Gastroesophageal sphincter (tissue), 4 donors: ENCODE measurements at places on chromosomes 11 and 22. TPM values are rescaled to one million over a fixed set of nuclear protein-coding genes. Genes with fewer than 3 reads are reported as not detected.

DNA sequence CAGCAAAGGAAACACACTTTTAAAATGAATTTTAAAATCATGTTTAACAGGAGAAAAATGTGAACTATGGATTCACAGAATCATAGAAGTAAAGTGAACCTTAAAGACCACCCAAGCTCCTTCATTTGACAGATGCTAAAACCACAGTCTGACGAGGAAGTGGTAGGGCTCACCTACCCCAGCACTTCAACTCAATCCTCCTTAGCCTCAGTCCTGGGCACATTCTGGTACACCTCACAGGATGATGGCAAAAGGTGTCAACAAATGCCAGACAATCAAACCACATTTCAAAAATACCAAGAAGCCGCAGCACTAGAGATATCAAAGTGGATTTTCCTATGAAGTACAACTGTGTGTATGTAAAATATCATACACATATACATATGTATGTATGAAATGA, 43.1 kb downstream of the PITPNB start:
- ATAC-seq = no peak

Gene ZFPL1
- 35.2 TPM for total RNA-seq

GRCh38 chr11:16814410-16815046, 76.1 kb downstream of the C11orf58 start:
- ATAC-seq = no peak

Gene OR2AT4
- total RNA-seq = not detected

Gene VWA5A
- total RNA-seq = 22.8 TPM

- ATAC-seq = no peak
Observed at GRCh38 chr11:65981101-65981740, 19.7 kb downstream of the SART1 start.

Gene CATSPERZ
- not detected for total RNA-seq

GRCh38 chr11:93608364-93608763, 53.1 kb upstream of the CEP295 start:
- ATAC-seq = no peak

DNA sequence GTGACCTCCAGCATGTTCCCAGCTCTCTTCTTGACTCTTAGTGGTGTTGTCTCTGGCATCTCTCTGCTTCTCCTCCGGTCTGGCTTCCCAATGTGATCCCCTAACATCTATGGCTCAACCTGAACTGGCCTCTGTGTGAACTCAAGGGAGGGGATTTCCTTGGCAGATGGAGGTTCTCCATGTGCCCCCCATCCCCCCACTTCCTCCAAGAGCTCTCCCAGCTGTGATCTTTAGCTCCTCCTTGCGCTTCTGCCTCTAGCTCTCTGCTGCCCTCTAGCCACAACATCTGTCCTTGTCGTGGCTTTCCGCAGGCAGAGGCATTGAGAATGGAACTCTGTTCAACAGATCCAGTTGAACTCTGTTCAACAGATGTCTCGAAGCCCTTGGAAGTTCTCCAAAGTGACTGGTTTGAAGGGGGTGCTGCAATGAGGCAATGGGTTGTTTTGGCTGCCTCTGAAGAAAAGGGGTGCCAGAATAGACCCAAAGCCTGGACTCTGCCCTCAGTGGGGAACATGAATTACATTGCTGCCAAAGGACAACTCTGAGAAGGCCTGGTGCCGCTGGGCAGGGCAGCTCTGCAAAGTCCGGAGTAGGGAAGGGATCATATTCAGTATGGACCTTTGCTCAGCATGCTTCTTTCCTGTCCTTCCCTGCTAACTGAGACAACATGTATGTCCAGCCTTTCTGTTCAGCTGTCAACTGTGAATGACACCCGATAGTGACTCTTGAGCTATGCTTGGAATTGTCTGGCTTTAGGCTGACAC, 61.9 kb downstream of the ADM start:
- ATAC-seq = peak; percentile 92

DNA sequence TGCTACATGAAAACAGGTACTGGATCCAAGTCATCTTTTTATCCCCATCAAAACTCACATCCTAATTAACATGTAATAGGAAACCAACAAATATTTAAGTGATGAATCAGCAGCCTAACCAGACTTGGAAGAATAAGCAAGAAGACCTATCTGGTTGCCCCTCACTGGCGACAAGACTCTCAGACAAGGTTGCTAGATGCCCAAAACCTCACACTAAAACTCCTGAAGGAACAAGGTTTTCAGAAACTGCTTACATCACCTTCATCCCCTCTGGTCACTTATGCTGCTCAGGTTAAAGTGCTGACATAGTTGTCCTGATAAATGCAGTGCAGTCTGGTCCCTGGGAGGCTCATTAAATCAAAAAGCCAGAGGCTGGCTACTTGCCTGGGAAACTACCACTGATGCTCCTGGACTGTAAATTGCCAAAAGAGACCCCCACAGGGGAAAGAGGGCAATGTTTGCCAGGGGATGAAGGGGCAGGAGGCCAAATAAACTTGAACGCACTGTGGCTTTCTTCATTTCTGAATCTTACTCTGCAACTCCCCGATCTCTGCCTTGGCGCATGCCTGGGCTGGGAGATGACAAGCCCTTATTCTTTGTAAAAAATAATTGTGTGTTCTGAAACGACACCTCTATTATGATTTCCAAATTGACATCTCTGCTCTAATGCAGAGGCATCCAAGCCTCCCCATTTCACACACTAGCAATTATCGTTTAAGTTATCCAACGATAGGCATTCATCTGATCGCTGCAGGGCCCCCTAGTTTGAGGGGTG, 72.7 kb downstream of the AMBRA1 start:
- no peak for ATAC-seq

Gene PHETA2
- 19.1 TPM for total RNA-seq

Gene BCO2
- total RNA-seq = 6.5 TPM

DNA sequence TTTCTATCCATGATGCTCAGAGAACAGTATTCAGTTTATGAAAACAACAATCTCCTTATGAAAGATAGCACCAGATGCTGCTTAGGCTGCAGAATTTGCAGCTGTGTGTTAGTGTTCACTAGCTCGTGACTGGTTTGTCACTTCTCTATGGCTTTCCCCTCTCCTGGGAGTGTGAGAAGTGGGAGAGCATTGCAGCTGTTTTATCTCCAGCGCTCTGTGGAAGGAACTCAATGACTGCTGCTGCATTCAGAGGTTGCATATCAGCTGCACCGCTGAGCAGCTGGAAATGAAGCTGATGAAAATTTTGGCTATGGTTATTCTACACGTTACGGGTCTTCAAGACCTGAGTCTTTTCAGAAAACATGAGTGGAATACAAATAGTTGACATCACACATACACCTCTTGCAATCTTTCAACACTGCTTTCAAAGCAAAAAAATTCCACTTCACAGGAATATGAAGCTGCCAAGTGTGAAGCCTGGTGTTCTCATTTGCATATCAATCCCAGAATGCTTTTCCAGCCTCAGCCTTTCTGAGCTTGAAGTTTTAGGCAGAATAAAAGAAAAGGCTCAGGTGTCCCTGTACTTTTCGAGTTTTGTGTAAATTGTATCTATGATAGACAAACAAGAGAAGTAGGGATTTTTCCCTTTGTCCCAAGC, 149.3 kb upstream of the DDI1 start:
- no peak for ATAC-seq

GRCh38 chr11:110431051-110431672, 1.4 kb downstream of the FDX1 start:
- no peak for ATAC-seq

GRCh38 chr11:80916173-80916798, 1475.5 kb upstream of the TENM4 start:
- ATAC-seq = no peak

DNA sequence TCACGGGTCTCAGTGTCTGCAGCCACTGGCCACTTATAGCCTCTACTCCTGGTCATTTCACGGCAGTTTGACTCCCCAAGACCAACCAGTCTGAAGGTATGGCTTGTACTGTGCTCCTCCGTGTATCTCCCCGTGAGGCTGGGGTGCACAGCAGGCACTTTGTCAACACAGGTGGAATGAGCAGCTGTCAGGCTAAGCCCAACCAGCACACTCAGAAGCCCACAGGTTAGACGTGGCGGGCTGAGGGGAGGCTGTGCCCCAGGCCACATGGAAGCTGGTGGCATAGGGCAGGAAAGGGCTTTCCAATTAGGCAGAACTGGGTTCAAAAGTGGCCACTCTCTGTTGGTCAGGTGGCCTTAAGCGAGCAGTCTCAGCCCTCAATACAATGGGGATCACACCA, 7.0 kb downstream of the TP53I11 start:
- ATAC-seq = no peak
